ENCODE measurements at places on chromosomes 12 and 14. TPM values are rescaled to one million over a fixed set of nuclear protein-coding genes. Genes with fewer than 3 reads are reported as not detected.

CATSPERB gene
- 0.18 TPM for total RNA-seq

SLC16A7 gene
- total RNA-seq: 22.7 TPM

GPRC5D gene
- total RNA-seq: not detected

PKP2 gene
- total RNA-seq: 0.18 TPM

- DNase-seq: no peak
Measured at GRCh38 chr14:68306265-68306933, 486.5 kb downstream of the ZFP36L1 start.

GRCh38 chr12:81617915-81618314 is 141.2 kb downstream of the PPFIA2 start:
- no peak for DNase-seq

- no peak for DNase-seq
Measured at GRCh38 chr14:44771496-44771895, 190.3 kb downstream of the KLHL28 start.

GRCh38 chr12:6947615-6948014 is 3.5 kb upstream of the PTPN6 start:
- no peak for DNase-seq

DNA sequence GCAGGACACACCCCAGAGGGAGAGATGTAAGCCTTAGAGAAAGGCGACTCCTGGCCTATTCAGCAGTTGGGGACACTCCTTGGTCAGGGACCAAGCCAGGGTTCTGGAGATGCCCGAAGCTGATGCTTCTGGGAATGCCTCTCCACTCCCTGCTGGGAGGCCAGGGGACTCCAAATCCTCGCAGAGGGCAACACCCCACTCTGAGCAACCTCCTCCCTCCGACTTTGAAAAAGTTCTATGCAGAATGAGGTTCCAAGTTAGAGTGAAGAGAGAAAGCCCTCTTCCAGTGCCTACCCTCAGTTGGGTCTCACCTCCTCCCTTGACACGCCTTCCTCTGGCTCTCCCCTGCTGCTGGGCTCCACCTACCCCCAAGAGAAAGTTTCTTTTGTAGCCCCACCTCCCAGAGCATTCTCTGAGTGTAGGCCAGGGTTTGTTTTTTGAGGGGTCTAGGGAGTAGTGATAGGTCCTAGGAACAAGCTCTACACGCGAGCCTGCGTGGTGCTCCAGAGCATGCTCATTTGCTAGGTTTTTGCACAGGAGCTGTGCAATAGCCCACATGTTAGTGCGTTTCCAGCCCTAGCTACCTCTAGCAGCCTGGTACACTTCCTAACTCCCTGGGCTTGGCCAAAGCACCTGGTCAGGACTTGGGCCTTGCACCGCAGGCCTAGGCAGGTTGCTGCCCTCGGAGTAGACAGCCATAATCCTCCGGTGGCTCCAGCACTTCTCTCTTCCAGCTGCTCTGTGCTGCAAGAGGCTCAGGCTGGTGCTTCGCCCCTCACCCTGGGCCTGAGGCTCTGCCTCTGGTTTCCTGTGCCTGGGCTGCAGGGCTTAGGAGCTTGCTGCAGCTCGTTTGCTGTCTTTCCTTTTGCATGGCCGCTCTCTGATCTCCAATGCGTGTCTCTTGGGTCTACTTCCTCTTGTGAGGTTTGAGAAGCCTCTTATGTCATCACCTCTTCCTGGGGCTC is 590 bp upstream of the CEBPE start:
- peak; percentile 26 for DNase-seq

DNA sequence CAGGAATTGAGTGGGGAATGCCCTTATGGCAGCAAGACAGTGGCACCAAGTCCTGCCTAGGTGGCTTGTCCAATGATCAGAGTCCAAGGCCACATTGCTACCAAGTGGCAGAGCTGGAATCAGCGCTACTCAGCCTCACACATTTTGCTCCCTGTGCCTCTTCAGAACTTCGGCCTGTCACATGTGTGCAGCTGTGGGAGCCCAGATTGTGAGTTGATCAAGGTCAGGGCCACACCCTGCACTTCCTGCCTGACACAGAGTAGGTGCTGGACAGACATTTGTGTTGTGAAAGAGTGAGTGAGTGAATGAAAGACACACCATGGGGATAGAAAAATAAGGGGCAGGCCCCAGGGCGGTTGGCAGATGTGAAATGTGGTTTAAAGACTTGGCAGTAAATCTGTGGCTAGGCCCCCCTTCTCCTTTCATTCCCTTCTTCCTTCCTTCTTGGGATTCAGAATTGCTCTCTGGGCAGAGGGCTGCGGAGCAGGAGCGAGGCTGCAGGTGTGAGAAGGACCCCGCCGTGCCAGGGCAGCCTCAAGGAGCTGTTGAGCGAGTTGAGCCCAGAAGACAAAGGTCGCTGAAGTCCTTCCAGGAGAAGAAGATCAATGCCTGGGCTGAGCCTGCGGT is 83.5 kb downstream of the SLC25A47 start:
- DNase-seq: no peak

DNA sequence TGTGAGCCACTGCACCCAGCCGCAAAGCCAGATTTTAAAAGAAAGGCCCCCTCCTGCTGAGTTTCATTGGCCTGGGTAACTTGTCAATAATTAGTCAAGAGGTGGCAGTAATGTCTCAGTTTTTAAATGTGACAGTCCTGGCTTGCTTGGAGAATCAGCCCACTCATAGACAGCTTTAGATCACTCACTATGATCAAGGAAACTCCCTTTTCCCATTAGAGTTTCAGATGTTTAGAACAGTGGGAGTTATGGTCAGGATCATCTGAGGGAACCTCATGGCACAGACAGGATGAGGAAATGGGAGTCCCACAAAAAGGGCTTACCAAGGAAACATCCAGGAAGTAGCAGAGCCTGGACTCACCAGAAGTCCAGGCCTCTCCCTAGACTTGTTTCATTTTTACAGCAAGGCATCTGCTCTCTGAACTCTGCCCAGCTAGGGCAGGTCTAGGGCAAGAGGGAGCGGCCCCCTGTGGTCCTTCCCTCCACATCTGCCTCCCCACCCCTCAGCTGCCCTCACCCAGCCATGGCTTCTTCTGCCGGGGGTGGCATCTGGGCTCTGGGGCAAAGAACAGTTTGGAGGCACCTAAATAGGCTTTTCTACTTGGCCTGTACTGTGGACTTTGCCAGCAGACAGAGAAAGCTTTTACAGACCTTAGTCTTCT is 11.2 kb downstream of the BCL2L14 start:
- no peak for DNase-seq

DNA sequence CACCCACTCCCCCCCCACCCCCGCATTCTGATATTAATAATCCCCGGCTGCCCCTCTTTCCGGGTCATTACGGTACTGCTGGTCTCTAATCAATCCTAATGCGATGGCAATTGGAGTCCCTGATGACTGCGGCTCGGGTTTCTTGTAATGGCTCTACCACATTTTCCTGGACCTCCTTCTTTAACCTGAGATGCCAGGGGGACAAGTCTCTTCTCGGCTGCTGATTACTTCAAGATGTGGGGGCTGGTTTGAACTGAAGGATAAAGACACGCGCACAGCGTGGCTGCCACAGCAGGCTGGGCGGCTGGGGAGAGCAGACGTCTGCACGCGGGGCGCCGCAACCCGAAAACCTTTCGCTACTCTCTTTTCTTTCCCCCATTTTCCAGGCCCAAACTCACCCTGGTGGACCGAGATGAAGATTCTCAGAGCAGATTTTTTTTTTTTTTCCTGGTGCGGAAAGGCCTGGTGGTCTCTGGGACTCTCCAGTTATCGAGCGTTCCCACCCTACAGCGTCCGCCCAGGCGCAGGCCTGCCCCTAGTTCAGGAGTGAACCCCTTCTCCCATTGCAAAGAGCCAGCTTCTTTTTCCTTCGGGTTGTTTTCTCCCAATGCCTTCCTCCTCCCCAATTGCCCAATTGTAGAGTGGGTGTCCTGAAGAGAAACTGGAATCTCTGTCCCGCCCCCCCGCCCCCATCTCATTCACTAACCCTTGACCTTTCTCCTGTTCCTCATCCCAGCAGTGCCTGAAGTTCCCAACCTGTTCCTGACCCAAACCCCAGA is 6.0 kb upstream of the SIX1 start:
- DNase-seq: no peak

GRCh38 chr12:116666305-116666673 is 71.6 kb downstream of the SPRING1 start:
- DNase-seq: no peak
